ENCODE measurements at places on chromosomes 3 and 15. TPM values are rescaled to one million over a fixed set of nuclear protein-coding genes. Genes with fewer than 3 reads are reported as not detected.

ZNF654 gene
- 14.7 TPM for total RNA-seq

GRCh38 chr3:38585791-38586420 lies 63.6 kb downstream of the SCN5A start:
- no peaks in the 10 kb centered on the region for H3K36me3 ChIP-seq
- H3K4me3 ChIP-seq: no peak overlapping the region
- DNase-seq: peak; percentile 80

PRR20G gene
- not detected for total RNA-seq

LMAN1L gene
- 0.66 TPM for total RNA-seq

- peak overlapping the region; percentile 97 for H3K27ac ChIP-seq
- H3K27me3 ChIP-seq: no peaks in the 10 kb centered on the region
- no peak for DNase-seq
- peak overlapping the region; percentile 80 for H3K4me3 ChIP-seq
Observed at GRCh38 chr3:107430214-107430995, 53.2 kb downstream of the CCDC54 start.
